ENCODE measurements at places on chromosomes 2 and 18.

DNA sequence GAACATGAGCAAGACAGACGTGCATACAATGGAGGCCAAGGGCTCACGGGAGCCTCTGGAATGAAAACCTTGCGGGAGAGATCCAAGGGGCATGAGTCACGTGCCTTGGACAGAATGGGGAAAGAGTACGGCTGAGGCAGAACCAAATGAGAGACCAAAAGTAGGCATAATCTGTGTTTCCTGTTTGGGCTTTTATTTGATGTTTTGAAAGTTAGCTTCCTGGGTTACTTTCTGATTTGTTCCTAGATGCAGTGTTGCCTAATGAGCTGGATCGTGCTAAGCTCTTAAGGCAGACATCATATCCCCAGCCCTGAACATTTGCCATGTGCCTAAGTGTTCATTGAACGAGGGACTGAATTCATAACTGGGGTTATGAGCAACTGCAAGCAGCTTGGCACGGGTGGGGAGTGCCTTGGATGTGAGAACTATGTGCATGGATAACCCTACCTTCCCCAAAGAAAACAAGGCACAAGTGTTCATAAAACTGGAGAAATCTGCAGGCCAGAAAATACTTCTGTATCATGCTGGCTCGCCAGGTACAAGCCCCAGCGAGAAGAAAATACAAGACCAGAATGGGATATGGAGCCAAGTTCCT lies 60.3 kb upstream of the RPL31 start:
- DNase-seq, result no peak

DNA sequence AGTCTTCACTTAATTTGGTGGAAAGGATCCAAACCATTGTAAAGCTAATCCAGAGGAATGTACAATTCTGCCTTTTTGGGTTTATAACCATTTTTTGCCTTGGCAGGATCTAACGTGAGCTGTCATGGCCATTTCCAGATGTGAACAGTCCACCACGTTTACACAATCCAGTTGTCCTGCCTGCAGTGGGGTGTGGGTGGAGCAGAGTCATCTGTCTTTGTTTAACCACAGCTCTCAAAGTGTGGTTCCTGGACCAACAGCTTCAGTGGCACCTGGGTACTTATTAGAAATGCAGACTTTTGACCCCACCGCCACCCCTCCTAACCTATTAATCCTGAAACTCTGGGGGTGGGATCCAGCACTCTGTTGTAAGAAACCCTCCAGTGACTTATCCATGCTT lies 35.9 kb downstream of the FHOD3 start:
- no peak for DNase-seq

GRCh38 chr2:75560768-75561565 lies at the start of gene EVA1A:
EVA1A (minus strand) TSS chr2:75560939; CDS start chr2:75518140, 42,799 bp downstream.
- DNase-seq, result peak; percentile 79

DNA sequence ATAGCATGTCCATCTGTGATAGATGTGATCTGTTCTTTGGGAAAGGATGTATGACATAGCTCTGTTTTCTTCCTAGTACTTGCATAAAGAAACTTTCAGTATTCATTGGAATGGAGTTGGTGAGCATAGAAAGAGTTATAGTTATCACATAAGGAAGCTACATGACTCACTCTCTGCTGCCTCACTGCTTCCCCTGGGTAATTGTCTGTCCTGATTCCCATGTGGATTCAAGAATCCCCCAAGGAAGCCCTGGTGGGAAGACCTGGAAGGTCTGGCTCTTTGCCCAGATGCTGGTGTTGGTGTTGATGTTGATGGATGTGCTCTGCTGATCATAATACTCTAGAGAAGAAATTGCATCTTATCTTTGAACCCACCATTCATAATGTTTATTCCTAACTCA lies 60.6 kb downstream of the PTPN4 start:
- DNase-seq, result peak; percentile 99

GRCh38 chr2:144456680-144457079 lies 63.2 kb downstream of the ZEB2 start:
- no peak for DNase-seq

GRCh38 chr2:228768818-228769217 lies 502.3 kb downstream of the PID1 start:
- peak; percentile 72 for DNase-seq

DNA sequence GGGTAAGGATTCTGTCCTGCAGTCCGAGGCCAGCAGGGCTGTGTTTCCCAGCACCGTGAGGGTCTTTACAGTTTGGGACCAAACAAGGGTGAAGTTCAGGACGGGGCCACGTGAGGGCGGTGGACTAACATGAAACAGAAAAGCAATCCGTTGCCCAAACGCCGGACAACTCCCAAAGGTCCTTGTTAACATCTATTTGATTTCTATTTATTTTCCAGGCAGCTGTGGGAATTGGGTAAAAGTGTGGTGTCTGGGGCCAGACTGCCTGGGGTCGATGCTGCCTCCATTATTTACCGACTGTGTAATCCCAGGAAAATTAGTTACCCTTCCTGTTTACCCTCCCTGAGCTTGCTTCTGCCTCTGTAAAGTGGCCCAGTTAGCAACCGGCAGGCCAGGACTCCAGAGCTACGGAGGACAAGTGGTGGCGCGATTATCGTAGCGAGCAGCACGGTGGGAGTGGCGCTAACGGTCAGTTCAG lies 66.3 kb upstream of the TCF7L1 start:
- peak; percentile 54 for DNase-seq

DNA sequence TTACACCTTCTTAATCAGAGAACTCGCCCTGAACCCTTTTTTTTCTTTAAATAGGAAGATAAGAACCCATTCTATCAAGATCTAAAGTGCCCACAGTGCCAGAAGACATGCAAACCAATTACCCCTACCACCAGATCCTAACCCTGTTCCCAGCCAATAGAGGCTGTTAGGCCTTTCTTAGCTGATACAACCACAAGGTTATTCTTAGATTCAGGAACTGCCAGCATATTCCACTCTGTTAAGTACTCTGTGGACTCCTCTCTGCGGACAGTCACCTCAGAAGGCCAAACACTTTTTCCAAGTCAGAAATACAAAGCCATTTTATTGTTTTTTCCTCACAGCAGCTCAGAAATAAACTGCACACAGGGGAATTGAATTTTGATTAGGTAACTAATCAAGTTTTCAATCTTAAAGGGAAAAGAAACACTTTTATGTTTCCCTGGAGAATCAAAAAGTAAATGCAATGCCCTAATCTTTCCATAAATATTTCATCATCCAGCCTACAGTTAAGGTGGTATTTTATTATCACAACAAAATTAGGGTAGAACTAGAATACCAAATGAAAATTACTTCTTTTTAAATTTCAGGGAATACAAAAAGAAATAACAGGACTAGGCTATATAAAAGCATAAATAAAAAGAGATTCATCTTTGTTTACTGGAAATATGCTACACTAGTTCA lies 111.4 kb downstream of the NBAS start:
- no peak for DNase-seq

GRCh38 chr2:241540771-241541561 lies 17.6 kb upstream of the BOK start:
- DNase-seq, result no peak

- no peak for DNase-seq
Measured at GRCh38 chr2:1731447-1731962, 12.8 kb downstream of the PXDN start.

DNA sequence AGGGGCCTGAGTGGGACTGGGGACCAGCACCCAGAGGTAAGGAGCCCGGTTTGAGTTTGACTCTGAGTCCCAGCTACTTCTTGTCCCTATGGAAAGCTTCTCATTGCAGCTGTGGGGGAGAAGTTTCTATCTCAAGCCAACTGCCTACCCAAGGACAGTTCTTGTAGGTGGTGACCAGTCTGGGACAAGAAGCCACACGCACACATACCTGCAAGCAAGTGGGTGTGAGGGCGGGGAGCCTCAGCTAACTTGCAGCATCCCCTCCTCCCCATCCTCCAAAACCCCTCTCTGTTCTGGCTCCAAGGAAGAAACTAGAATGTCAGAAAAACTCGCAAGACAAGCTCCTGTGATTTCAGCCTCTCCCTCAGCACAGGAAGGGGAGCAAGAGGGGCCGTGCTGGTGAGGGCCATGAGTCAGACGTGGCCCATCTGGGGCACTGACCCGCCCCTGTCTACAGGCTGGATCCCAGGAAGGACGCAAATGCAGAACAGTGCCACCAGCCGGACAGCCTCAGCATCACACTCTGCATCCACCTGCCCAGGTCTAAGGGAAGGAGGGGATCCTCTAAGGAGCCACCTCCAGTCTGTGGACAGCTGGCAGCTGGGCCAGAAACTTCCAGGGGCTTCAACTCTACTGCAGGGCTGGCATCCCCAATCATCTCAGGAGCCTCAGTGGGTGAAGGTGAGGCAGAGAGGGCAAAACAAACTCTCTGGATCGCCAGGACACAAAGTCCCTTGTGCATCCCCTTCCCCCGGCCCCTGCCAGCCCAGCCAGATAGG lies 103.4 kb downstream of the TNS1 start:
- peak; percentile 58 for DNase-seq

DNA sequence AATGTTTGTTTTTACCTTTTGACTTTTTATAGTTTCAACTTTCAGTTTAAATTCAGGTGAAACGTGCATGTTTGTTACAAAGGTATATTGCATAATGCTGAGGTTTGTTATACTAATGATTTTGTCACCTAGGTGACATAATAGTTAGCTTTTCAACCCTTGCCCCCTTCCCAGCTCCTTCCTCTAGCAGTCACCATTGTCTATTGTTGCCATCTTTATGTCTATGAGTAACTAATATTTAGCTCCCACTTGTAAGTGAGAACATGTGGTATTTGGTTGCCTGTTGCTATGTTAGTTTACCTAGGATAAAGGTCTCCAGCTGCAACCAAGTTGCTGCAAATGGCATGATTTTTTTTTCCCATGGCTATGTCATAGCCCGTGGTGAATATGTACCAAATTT lies 322.3 kb upstream of the SETBP1 start:
- DNase-seq, result no peak

DNA sequence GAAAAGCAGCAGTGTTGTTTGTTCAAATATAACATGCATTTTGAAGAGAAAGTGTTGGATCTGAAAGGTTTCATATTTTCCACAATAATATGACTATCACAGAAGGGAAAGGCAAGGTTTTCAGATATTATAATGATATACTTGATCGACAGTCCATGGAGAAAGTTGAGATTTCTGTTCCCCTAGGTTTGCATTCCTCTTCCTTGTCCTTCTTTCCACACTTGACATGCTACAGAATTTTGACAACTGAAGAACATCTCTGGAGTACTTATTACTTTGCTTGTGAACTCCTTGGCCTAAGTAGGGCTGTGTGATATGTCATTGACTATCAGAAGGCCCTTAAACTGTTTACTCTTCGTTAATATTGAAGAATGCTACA lies 46.5 kb downstream of the TMEFF2 start:
- no peak for DNase-seq

- no peak for DNase-seq
Measured at GRCh38 chr2:65267008-65267407, 39.4 kb downstream of the ACTR2 start.
